Posterior vena cava (tissue), 2 donors: ENCODE measurements at places on chromosomes 16 and 17.

DNA sequence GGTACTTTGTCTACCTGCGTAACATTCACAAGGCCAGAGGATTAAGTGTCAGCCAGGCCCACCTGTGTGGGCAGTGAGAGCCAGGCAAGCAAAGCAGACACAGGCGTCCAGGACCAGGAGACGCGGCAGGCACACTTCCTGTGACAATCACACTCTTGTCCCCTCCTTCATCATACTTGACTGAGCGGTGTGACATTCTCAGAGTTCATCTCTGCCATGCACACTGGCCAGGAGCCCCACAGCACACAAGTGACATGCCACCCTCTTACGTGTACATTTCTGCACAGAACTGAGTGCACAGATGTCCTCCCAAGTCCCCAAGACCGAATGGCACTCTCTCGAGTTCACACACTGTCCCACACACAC, 8.7 kb downstream of the PPP1R9B start:
- no peak for DNase-seq

DNA sequence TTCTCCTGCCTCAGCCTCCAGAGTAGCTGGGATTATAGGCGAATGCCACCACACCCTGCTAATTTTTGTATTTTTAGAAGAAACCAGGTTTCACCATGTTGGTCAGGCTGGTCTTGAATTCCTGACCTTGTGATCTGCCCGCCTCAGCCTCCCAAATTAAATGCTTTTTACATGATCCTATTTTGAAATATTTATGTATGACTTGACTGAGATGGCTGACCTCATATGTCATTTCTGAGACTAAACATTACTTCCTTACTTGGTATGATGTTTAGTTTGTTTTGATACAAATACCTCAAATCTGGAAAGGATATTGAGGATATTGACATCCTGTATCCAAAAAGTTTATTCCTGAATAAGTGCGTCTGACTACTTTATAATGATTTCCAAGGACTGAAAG, 11.9 kb downstream of the CALCOCO2 start:
- no peak for DNase-seq

DNA sequence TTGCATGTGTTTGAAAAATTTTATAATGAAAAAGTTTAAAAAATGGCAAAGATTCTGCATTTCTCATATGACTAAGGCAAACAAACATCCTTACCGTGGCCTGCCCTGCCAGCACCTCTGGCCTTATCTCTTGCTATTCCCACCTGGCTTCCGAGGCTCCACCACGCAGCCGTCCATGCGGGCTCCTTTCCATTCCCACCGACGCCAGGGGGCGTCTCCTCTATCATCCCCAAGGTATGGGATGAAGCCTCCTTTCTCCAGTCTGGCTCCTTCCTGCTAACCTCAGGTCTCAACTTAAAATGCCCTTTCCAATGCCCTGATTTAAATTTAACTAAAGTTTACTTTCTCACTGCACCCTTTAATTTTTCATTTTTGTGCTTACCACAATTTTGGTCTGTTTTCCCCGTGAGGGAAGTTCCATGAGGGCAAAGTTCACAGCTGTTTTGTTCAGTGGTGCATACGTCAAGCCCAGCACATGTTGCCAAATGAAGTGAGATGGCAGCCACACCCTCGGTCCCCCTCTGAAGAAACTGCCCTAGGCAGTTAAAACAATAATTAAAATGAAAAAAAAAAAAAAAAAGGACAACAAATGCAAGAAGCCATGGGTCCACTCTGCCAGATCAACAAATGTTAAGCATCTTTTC, 13.3 kb upstream of the SDK2 start:
- DNase-seq: no peak

- DNase-seq: peak; percentile 81
These were observed 615 bp downstream of the PRPSAP1 start for GRCh38 chr17:76353004-76353598.

DNA sequence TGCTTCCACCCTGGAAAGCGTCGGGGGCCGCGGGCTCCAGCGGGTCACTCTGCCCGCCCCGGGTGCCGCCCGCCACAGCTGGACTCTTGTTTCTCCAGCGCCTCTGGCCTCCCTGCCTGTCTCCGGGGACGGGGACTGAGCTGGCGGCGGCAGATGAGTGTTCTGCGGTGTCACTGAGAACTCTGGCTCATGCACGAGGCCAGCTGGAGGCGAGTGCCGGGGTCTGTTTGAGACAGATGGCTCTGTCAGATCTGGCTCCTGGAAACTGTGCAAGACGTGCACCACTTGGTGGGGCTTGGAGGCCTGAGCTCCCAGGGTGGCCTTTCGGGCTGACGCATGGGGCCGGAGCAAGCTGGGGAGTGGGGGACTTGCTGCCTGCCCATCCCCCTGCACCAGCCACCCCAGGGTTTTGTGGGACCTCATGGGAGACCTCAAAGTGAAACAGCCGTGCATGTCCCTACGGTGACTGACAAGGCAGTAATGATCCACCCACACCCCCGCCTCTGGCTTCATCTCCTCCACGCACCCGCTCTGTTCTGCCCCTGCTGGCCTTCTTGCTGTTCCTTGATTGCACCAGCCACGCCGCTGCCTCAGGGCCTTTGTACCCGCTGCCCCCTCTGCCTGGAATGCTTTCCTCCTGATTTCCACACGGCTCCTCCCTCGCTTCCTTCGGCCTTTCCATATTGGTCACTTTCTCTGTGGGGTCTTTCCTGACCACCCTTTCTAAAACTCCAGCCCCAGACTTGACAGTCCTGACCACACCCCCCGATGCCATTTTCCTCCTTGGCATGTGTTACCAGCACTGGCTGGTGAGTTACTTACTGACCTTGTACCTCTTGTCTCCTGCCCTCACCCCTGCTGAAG, 174.9 kb upstream of the CIBAR2 start:
- DNase-seq: no peak

DNA sequence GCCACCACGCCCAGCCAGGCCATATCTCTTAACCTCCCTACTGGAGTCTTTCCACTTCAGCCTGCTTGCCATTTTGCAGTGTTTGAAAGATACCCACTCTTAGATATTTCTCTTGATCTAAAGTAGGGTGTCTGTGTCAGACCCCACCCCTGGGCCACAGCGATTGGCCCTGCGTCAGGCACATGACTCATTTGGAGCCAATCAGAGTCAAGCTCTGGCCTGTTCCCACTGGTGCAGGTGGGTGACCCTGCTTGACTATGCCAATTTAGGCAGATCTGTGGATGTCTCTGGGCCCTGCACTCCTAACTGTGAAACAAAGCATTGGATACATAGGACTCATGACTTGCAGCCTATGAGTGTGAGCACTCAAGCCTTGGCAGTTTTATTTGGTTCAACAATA, 27.6 kb downstream of the FOXL1 start:
- no peak for DNase-seq
